ENCODE measurements at places on chromosomes 4 and X. TPM values are rescaled to one million over a fixed set of nuclear protein-coding genes. Genes with fewer than 3 reads are reported as not detected.

TAPT1 gene
- polyA plus RNA-seq, result 7.9 TPM

SYNPO2 gene
- 34.6 TPM for polyA plus RNA-seq

ARMCX4 gene
- polyA plus RNA-seq, result 5.4 TPM

DMP1 gene
- polyA plus RNA-seq, result not detected

S100P gene
- polyA plus RNA-seq, result 396 TPM

TMPRSS11D gene
- polyA plus RNA-seq, result not detected

FGF2 gene
- 2.7 TPM for polyA plus RNA-seq

SSX2 gene
- not detected for polyA plus RNA-seq

DIPK2B gene
- polyA plus RNA-seq, result 3.5 TPM

GRPR gene
- polyA plus RNA-seq, result not detected

DCLK2 gene
- 2.5 TPM for polyA plus RNA-seq

TAF7L gene
- not detected for polyA plus RNA-seq

NUP62CL gene
- polyA plus RNA-seq, result 3.2 TPM

BEND4 gene
- not detected for polyA plus RNA-seq

ATP2B3 gene
- not detected for polyA plus RNA-seq

MORC4 gene
- 6.0 TPM for polyA plus RNA-seq

C1QTNF7 gene
- 2.4 TPM for polyA plus RNA-seq

MAGEC1 gene
- not detected for polyA plus RNA-seq

FGG gene
- 0.22 TPM for polyA plus RNA-seq

CLDN34 gene
- 0.16 TPM for polyA plus RNA-seq

STPG2 gene
- 0.06 TPM for polyA plus RNA-seq

CYBB gene
- 23.0 TPM for polyA plus RNA-seq

CDKL2 gene
- not detected for polyA plus RNA-seq

NDST4 gene
- not detected for polyA plus RNA-seq

TFDP3 gene
- polyA plus RNA-seq, result not detected

IL2 gene
- not detected for polyA plus RNA-seq

ANTXR2 gene
- 13.4 TPM for polyA plus RNA-seq

MGAT4D gene
- not detected for polyA plus RNA-seq

ADAM29 gene
- polyA plus RNA-seq, result not detected

AMBN gene
- not detected for polyA plus RNA-seq

UGT2B10 gene
- 0.46 TPM for polyA plus RNA-seq

LRCH2 gene
- 0.23 TPM for polyA plus RNA-seq

IQCM gene
- polyA plus RNA-seq, result 0.41 TPM

SERTM2 gene
- not detected for polyA plus RNA-seq

JAKMIP1 gene
- polyA plus RNA-seq, result not detected

KLHL13 gene
- 1.8 TPM for polyA plus RNA-seq

RASL11B gene
- polyA plus RNA-seq, result not detected

NAP1L2 gene
- polyA plus RNA-seq, result 0.92 TPM

MAPK10 gene
- polyA plus RNA-seq, result 3.6 TPM

FUNDC1 gene
- polyA plus RNA-seq, result 15.6 TPM

PALLD gene
- polyA plus RNA-seq, result 71.5 TPM

CWH43 gene
- polyA plus RNA-seq, result 2.4 TPM

CNOT6L gene
- 4.2 TPM for polyA plus RNA-seq

MAGEA11 gene
- polyA plus RNA-seq, result not detected

NCAPG gene
- 2.5 TPM for polyA plus RNA-seq

POU4F2 gene
- polyA plus RNA-seq, result not detected

INTS6L gene
- polyA plus RNA-seq, result 10.2 TPM

SUPT20HL1 gene
- not detected for polyA plus RNA-seq

AKAP4 gene
- not detected for polyA plus RNA-seq

SATL1 gene
- polyA plus RNA-seq, result not detected

KDR gene
- 1.2 TPM for polyA plus RNA-seq

NEUROG2 gene
- not detected for polyA plus RNA-seq

TREX2 gene
- polyA plus RNA-seq, result not detected

EFHC2 gene
- polyA plus RNA-seq, result 1.3 TPM

ODAPH gene
- 0.06 TPM for polyA plus RNA-seq

TNMD gene
- not detected for polyA plus RNA-seq

CSN1S1 gene
- 0.20 TPM for polyA plus RNA-seq

IGSF1 gene
- not detected for polyA plus RNA-seq

RBM46 gene
- not detected for polyA plus RNA-seq
